ENCODE measurements at places on chromosomes 7 and 10. TPM values are rescaled to one million over a fixed set of nuclear protein-coding genes. Genes with fewer than 3 reads are reported as not detected.

NKX1-2 gene
- not detected for total RNA-seq

MDFIC gene
- total RNA-seq: 55.9 TPM

NPY4R gene
- total RNA-seq: not detected

STEAP4 gene
- total RNA-seq: not detected

- no peak for DNase-seq
Measured at GRCh38 chr7:105594034-105594433, 12.7 kb upstream of the EFCAB10 start.

GRCh38 chr7:70152313-70152712, 554.0 kb downstream of the AUTS2 start:
- no peak for DNase-seq

Data from activated naive CD8-positive, alpha-beta T cell treated with anti-CD3 and anti-CD28 coated beads for 36 hours (primary cell).